Thymus (tissue), 14 donors: ENCODE measurements at places on chromosomes 2 and 18.
A peak's percentile ranks its signal among the peaks of the same experiment; 100 is the strongest.

DNA sequence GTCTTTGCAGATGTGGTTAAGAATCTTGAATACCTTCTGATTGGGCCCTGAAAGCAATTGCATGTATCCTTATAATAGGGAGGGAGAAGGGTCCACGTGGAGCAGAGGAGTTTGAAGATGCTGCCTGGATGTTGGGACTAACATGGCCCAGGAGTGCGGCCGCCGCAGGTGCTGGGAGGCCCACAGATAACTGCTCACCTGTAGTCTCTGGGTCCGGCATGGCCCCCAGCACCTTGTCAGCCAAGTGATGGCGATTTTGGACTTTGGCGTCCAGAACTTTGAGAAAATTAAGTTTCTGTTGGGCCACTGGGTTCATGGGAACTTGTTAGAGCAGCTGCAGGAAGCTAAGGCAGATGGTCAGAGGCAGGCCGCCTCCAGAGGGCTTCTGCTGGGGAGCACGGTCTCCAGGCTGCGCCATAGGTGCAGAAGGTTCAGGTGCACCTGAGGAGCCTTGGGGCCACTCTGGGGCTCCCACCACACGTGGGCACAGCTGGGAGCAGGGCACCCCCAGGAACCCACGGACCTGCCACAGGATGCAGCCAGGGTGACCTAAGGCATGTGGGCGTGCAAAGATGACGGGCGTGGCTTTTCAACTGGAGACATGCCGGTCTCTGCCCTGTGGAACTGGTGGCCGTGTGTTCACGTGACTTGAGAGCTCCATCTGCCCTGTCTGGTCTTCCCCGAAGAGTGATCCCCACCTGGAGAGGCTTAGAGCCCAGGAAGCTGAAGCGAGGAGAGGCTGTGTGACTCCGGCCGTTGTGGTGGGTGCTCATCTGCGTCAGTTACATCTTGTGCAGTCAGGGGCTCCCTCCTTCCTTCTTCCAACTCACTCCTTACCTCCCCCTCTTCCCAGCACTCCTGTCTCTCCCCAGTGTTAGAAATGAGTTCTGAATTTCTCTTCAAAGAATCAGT is 277.3 kb downstream of the AGAP1 start:
- no peaks in the 10 kb centered on the region for H3K4me1 ChIP-seq
- H3K4me3 ChIP-seq, result no peak overlapping the region
- no peaks in the 10 kb centered on the region for H3K27me3 ChIP-seq
- no peak for DNase-seq
- no peak overlapping the region for H3K27ac ChIP-seq

DNA sequence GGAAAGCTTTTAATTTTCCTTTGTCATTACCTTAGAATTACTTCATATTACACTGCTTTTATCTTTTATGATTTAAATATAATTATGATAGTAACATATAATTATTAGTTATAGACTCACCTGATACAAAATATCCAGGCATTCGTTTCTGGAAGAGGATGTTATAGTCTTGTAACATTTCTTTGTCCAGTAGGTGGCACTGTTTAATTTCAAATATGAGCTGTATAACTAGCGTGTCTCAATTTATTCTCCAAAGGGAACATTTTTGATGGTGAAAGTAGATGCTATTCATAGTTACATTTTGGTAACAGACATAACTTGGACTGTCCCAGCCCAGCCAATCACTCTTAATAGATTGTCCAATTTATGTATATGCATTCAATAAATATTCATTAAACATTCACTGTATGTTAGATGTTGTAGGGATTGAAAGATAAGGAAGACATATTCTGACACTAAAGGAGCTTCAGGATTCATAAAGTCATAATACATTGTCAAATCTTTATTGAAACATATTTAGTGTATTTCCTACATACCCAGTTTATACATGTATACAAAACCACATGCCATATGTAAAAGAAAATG is 19.2 kb downstream of the DAW1 start:
- H3K4me1 ChIP-seq, result no peaks in the 10 kb centered on the region
- DNase-seq, result peak; percentile 14
- no peak overlapping the region for H3K4me3 ChIP-seq

DNA sequence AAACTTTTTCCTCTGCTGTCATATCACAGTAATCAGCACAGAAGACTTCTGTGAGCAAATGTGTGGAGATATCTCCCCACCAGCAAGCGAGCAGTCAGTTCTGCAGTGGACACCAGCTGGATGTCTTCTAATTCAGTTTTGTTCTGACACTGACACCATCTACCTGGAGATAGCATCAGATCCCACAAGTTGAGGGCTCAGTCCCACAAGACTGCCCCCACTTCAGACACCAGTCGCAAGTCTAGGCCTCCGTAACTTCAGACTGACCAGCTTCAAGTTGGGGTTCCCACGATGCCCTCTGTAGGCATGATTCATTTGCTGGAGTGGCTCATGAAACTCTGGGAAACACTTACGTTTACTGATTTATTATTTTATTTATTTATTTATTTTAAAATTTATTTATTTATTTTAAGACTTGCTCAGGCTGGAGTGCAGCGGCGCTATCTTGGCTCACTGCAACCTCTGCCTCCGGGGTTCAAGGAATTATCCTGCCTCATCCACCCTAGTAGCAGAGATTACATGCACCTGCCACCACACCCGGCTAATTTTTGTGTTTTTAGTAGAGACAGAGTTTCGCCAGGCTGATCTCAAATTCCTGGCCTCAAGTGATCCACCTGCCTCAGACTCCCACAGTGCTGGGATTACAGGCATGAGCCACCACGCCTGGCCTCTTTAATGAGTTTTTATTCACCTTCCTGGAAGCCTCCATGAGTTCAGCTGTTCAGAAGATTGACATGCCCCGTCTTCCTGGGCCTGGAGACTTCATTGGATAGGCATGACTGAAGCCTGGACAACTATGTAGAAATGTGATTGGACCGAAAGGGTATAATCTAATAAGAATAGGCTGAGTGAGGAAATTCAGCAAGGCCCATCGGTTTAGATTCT is 55.7 kb downstream of the PAPOLG start:
- no peaks in the 10 kb centered on the region for H3K27me3 ChIP-seq
- H3K4me1 ChIP-seq, result peaks cover 20% of the 10 kb centered on the region
- no peak overlapping the region for H3K27ac ChIP-seq
- no peak for DNase-seq

GRCh38 chr2:170550501-170550900 is 164.6 kb upstream of the SP5 start:
- no peaks in the 10 kb centered on the region for H3K36me3 ChIP-seq
- no peak overlapping the region for H3K4me3 ChIP-seq
- H3K27ac ChIP-seq, result no peak overlapping the region
- no peak for DNase-seq
- no peaks in the 10 kb centered on the region for H3K27me3 ChIP-seq

GRCh38 chr2:136243638-136244535 is 125.9 kb upstream of the CXCR4 start:
- no peak for DNase-seq
- H3K36me3 ChIP-seq, result no peaks in the 10 kb centered on the region
- peaks cover 18% of the 10 kb centered on the region for H3K4me1 ChIP-seq
- no peak overlapping the region for H3K4me3 ChIP-seq

- DNase-seq, result no peak
- no peak overlapping the region for H3K4me3 ChIP-seq
- no peaks in the 10 kb centered on the region for H3K36me3 ChIP-seq
Observed at GRCh38 chr2:149612122-149612521, 24.5 kb upstream of the MMADHC start.

DNA sequence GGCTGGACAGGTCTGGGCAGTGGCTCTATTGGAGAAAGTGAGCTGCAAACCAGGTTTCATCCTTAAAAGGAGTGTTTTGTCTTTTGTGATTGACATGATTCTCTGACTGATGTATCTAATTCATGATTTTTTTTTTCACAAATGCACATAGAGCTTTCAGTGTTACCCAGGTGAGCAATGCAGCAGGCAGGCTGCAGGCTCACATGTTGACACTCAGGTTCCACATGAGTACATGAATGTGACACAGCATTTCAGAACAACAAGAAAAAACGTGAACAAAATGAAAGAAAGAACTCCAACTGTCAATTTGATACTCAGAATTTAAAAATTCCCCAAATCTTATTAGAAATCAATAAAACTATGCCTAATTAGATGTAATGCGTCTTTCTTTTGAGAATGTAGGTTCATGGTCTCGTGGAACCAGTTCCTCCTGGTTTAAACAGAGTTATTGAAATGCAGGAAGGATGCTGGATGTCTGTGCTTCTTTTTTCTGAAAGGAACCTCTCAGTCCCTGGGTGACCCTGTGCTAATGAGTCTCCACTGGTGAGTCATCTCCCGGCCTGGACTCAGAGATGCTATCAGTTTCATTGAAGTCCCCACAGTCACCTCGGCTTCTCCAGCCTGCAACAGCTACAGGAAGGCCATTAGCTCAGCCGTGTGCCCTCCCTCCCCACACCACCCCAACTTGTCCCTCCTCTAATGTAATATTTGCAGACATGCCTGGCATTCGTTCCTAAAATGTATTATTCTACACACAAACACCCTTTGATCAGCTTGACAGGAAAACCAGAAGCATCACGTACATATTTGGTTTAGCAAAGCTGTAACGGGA is 430.4 kb downstream of the LPIN1 start:
- no peak for DNase-seq
- no peak overlapping the region for H3K4me3 ChIP-seq
- no peaks in the 10 kb centered on the region for H3K27me3 ChIP-seq
- H3K4me1 ChIP-seq, result peaks cover 15% of the 10 kb centered on the region
- H3K27ac ChIP-seq, result peak overlapping the region; percentile 46
- H3K36me3 ChIP-seq, result no peaks in the 10 kb centered on the region

DNA sequence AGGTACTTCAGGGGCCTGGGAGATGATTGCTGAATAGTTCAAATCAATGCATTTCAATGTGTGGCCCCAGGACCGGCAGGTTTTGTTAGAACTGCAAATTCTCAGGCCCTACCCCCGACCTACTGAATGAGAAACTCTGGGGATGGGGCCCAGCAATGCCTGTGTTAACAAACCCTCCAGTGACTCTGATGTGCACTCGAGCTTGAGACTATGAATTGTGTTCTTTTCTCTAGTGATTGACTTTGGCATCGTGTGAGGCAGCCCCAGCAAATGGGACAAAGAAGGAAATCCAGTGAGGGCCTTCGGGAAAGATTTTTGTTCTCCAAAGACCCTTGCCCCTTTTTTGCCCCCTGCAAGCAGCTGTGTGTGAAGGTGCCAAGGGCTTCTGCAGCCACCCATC is 22.4 kb downstream of the ALK start:
- no peaks in the 10 kb centered on the region for H3K4me1 ChIP-seq
- DNase-seq, result no peak
- no peak overlapping the region for H3K27ac ChIP-seq
- H3K36me3 ChIP-seq, result no peaks in the 10 kb centered on the region

DNA sequence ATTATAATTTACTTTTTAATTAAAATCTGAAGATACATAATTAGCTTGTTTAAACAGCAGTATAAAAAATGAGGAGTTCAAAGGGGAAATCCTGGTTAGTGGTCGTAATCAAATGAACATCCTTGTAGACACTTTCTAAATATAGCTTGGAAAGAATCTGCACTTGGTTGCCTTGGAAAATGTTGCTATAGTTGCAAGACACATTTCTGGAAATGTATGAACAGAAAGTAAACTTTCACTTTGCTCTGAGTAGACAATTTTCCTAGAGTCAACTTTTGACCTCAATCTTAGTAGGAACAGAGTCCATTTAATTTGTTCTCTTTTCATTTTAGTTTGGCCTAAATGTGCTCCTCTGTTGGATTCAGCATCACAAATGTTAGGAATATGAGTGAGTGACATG is 38.3 kb downstream of the GCA start:
- no peaks in the 10 kb centered on the region for H3K36me3 ChIP-seq
- H3K4me1 ChIP-seq, result no peaks in the 10 kb centered on the region
- H3K4me3 ChIP-seq, result no peak overlapping the region
- no peak for DNase-seq
- no peaks in the 10 kb centered on the region for H3K27me3 ChIP-seq

DNA sequence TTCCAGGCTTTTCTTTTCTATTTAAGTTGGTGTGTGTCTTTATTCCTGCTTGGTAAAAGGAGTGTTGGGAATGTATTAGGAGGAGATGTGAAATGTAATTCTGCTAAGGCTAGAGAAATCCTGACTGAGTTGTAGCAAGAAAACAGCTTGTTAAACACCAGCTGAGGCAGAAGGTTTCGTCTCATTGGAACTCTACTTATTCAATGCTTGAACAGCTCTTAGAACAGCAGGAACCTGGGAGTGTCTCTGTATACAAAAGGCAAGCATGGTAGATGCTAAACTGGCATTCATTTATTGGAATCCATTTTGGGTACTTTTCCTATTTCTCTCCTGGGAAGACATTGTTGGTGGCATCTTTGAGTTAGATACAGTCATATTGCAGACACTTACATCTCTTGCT is 280.9 kb downstream of the HRH4 start:
- H3K27me3 ChIP-seq, result no peaks in the 10 kb centered on the region
- H3K27ac ChIP-seq, result no peak overlapping the region
- H3K36me3 ChIP-seq, result no peaks in the 10 kb centered on the region

DNA sequence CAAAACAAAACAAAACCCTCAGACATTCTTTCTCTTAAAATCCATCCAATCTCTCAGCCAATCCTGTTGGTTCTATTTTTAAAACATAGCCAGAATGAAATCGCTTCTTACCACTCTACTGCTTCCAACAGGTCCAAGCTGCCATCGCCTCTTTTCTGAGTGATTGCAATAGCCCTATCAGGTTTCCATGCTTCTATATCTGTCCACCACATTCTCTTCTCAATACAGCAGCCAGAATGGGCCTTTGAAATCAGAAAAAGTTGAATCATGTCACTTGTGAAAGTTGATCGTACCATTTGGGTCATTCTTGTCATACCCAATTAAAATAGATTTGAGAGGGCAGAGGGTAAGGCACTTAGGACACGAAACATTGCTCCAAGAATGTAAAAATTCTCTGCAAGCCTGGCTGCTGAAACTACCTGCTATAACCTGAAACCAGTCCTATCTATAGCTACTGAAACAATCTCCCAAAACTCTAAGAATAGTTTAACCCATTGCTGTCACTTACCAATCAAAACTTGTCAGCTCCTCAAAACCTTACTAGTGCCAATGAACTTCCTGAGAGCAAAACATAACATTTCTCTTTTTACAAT is 3.3 kb upstream of the MTLN start:
- peaks cover 5% of the 10 kb centered on the region for H3K36me3 ChIP-seq
- no peak overlapping the region for H3K27ac ChIP-seq
- peaks cover 4% of the 10 kb centered on the region for H3K4me1 ChIP-seq
- no peak for DNase-seq

- no peak overlapping the region for H3K27ac ChIP-seq
- no peaks in the 10 kb centered on the region for H3K27me3 ChIP-seq
- no peaks in the 10 kb centered on the region for H3K36me3 ChIP-seq
- DNase-seq, result peak; percentile 51
Observed at GRCh38 chr18:70072678-70073077, 125.0 kb upstream of the CD226 start.

DNA sequence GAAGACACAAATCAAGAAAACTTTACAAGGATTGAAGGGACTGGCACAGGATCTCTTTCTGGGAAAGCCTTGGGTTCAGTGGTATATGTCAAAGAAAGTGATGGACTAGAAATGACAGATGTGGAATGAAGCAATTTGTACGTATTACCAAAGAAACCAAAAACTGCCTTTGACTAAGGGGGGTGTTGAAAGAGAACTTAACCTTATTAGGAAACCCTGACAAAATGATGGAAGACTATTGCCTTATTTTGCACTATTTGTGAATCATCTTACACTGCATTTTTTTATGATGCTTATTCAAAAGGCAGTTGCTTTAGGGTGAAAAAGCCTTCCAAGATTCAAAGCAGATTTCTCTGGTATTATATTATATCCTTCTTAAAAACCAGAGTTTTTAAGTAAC is 4.0 kb downstream of the TSGA10 start:
- no peak for DNase-seq
- H3K4me3 ChIP-seq, result no peak overlapping the region
- no peak overlapping the region for H3K27ac ChIP-seq
- H3K27me3 ChIP-seq, result no peaks in the 10 kb centered on the region
- no peaks in the 10 kb centered on the region for H3K36me3 ChIP-seq
